ENCODE measurements at places on chromosomes 4 and X.
A peak's percentile ranks its signal among the peaks of the same experiment; 100 is the strongest.

DNA sequence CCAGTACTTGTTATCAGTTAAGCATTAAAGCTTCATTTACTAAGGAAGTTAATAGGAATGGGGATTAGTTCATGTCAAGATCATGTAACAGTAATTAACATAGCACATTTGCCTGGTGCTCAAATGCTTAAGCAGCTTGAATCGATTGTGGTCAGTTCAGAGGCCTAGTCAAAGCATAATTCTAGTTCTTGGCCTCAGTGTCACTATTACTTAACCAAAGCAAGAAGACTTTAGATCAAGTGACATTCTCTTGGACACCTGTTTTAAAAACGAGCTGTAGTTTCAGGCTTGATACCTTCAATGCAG lies 115.2 kb upstream of the BMPR1B start:
- DNase-seq, result no peak

DNA sequence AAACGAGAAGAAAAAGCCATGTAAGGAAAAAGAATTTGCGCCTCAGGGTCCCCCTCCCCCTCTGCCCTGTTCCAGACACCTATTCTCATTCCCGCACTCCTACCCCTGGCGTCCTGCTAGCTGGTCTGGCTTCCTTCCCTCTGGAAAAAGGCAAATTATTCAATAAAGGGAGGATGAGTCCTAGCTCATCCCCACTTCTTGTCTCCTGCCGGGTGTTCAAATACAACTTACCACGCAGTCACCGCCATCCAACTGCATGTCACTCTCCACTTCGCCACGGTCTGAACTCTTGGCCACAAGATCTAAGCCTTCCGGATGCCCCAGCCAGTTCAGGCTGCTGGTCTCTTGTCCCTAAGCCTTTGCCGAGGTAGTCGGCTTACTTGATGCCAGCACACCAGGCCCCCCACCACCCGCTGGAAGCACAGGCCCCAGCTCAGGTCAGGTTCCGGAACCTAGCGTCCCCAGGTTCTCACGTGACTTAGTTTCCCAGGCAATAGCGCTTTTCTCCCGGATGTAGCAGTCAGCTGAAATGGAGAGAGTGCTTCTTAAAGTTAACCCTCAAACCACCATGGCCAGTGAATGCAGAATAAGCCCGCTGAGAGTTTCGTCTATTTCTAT lies 209.6 kb upstream of the SPIN4 start:
- peak; percentile 10 for DNase-seq

- DNase-seq, result no peak
Observed at GRCh38 chr4:73258436-73258685, 237 bp downstream of the ANKRD17 start.

GRCh38 chr4:7107166-7107905 lies 39.5 kb upstream of the GRPEL1 start:
- no peak for DNase-seq

DNA sequence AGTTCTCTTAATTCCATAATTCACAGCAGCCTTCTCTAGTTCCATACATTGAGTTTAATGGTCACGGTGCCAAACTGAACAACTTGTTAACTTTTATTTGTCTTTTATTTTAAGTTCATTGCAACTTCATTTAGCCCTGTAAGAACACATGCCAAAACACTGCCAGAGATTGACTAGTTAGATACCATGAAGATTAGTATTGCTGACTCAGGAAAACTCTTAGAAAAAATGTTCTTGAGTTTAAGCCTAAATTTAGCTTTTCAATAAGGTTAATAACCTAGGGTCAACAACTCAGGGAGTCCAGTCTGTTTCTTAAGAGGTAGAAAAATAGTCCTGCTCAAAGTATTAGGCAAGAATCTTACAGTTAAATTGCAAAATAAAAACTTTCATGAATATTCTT lies 25.7 kb downstream of the SPANXN2 start:
- no peak for DNase-seq

DNA sequence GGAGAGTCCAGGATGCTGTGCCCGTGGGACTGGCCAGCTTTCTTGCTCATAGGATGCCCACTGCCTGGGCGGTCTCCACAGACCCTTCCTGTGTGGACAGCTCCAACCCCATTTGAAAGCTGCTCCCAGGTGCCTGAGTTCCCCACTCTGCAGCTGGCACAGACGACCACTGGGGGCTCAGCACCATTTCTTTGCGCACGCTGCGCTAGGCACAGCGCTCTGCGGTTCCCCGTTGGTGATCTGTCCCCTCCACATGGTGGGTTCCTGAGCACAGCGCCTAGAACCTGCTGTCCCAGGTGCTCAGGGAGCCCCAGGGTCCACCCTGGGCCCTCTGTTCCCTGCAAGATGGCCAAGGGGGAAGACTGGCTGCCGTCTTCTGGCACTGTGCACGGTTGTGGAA lies 45.4 kb upstream of the AFAP1 start:
- DNase-seq, result no peak

GRCh38 chr4:121701263-121701662 lies 4.5 kb upstream of the ANXA5 start:
- no peak for DNase-seq

DNA sequence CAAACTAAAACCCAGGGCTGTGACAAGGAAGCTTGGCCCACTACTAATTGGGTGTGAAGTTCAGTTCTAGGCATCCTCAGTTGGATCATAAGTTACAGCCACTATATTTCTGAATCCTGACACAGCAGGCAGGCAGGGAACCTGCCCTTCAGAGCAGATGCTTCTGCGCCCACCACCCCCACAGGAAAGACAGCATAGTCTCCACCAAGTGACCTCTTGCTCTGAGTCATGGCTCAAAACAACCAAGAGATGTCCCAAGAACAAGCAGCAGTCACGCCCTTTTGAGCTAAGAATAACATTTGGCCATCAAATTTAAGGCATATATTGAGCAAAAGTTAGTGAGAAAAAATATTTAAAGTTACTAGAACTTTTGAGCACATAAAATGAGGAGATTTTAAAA lies 170.7 kb upstream of the SMARCAD1 start:
- DNase-seq, result no peak

DNA sequence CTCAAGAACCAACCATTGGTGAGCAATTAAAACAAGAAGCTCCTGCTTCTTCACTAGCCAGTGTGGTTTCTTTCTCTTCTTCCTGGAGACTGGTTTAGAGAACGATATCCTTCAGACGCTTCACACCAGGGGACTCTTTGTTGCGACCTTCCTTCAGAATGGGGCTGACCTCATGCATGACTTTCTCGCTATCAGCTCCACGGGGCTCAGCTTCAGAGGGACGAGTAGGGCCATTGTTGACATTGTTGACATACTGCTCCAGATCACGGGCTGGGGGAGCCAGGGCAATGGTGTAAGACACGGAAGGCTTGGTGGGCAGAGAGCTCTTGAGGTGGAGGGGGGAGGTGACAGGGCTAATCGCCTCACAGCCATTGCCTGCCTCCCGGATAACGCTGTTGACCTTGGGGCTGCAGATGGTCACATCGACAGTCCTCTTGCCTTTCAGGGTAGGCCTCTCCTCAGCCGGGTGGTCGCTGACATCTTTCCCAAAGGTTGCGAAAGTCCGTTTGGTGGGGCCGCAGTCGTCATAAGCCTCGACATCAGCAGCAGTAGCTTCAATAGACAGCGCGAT lies 113.8 kb downstream of the PCDH19 start:
- DNase-seq, result no peak

DNA sequence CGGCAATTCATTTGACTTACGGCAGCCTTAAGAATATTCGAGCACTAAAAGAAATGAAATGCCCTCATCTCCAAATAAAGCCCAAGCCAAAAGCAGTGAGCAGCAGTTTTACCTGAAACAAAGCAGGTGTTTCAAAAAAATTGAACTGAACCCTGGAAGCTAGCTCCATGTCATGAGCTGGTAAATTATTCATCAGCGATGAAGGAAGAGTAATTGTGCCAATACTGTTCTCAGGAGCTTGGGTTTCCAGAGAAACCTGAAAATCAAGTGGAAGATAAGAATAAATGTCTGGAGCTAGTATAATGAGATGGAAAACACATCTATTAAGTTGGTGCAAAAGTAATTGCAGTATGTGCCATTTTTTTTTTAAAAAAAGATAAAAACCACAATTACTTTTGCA lies 24.0 kb upstream of the PHKA2 start:
- no peak for DNase-seq

DNA sequence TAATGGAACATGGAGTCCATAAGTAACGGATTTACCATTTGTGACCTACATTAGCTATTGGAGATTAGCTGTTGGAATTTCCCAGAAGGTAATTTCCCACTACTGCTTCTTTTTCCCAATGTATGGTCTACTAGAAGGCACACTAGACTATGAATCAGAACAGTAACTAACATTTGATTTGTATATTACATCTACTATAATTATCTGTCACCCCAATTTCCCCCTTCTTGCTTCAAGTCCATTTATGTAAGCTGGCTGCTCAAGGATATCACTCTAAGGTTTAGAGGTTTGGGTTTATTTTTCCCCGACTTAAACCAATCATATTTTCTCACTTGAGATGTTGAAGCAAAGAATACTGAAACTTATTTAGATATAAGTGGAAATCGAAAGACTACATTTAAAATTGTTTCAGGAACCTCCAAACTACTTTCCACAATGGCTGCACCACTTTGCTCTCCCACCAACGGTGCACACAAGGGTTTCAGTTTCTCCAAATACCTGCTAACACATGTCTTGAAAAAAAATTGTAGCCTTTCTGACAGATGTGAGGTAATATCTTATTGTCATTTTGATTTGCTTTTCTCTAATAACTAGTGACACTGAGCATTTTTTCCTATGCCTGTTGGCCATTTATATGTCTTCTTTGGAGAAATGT lies 33.3 kb upstream of the H2AZ1 start:
- DNase-seq, result no peak

- DNase-seq, result no peak
Observed at GRCh38 chr4:11021333-11021732, 336.8 kb upstream of the CLNK start.

DNA sequence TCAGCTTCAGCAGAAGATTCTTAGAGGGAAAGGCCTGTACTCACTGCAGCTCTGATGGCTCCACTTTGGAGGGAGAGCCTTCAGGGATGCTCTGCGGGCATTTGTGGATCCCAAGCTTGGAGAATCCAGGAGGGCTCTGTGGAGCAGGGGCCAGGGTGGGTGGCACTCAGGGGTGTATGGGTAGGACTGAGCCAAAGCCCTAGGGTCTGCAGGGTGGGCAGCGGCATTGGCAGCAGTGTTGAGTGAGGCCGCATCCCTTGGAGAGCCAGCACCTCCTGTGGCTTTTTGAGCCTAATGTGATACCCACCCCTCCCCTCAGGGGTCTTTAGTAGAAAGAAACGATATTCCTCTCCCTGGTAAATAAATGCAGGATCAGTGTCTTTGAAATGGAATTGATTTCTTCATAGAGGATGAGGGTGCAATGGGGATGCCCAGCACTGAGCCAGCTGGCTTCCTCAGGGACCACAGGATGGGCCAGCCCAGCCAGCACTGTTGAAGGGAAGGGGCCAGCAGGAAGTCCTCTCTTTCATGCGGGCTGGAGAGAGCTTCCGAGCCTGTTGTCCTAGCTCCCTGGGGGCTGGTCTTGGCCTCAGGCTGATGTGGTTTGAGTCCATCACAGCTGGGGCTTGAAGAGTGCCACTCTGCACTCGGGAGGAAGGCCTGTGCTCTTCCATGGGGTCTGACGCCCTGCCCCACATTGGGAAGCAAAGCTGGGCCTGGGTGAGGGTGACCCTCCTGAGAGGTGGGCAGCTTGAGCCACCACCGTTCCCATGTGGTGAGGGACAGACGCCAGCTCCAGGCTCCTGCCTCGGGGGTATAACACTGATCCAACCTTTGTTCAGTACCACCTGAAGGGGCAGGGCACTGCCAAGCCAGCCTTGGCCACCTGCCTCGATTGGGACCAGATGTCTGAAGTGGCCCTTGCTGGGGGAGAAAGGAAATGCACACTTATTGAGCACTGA lies 49.5 kb downstream of the PSAPL1 start:
- no peak for DNase-seq

- DNase-seq, result peak; percentile 29
Observed at GRCh38 chrX:46573892-46574773, 568 bp downstream of the CHST7 start.

DNA sequence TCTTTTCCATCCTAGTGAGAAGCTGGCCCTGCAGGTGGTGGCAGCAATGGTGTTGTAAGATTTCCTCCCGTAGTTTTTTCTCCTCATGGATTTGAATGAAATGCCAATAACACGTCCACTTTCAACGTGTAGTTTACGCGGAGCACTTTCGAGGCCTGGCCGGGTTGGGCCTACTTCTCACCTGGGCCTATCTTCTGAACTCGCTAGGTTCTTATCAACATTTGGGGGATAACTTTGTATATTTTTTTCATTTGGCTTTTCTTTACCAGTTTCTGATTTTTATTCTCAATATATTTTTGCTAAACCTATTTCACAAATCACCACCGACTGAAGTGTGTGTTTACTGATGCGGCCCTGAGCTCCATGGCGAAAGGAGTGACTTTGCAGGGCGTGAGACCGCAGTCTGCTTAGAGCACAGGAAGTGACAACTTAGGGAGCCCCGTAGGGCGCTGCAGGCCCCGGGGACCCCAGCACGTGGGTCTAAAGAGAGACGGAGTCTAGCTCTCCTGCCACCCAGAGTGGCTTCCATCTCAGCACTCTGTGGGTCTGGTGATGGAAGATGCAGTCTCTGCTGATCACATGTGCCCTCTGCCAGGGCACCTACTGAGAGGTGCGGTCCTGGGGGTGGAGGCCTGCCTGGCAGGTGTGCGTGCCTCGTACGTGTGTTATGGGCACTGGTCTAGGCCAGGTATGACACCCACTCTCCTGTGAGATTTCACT lies 29.1 kb downstream of the NELFA start:
- DNase-seq, result no peak

Measured in stimulated activated CD4-positive, alpha-beta T cell treated with anti-CD3 and anti-CD28 coated beads, Interleukin-12 subunit alpha, Interleukin-12 subunit beta, amount 100 ng/mL, for 24 hours (primary cell).